Daoy (cell line): ENCODE measurements at places on chromosomes 5 and 9. TPM values are rescaled to one million over a fixed set of nuclear protein-coding genes. Genes with fewer than 3 reads are reported as not detected.

DNA sequence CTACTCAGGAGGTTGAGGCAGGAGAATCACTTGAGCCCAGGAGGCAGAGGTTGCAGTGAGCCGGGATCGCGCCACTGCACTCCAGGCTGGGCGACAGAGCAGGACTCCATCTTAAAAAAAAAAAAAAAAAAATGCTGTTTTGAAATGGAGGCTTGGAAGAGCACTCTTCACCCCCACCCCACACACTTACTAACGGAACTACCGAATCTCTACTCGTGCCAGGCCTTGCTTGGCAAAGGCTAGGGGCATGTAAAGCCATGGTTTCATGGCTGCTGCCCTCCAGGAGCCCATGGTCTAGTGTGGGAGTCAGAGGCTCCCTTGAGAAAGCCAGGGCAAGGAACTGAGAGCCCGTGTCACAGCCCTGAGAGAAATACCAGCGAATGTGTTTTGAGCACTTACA is 21.3 kb downstream of the PCDHGC5 start:
- no peak for DNase-seq

The DAB2 gene
- 8.3 and 10.3 TPM in 2 replicates for total RNA-seq

DNA sequence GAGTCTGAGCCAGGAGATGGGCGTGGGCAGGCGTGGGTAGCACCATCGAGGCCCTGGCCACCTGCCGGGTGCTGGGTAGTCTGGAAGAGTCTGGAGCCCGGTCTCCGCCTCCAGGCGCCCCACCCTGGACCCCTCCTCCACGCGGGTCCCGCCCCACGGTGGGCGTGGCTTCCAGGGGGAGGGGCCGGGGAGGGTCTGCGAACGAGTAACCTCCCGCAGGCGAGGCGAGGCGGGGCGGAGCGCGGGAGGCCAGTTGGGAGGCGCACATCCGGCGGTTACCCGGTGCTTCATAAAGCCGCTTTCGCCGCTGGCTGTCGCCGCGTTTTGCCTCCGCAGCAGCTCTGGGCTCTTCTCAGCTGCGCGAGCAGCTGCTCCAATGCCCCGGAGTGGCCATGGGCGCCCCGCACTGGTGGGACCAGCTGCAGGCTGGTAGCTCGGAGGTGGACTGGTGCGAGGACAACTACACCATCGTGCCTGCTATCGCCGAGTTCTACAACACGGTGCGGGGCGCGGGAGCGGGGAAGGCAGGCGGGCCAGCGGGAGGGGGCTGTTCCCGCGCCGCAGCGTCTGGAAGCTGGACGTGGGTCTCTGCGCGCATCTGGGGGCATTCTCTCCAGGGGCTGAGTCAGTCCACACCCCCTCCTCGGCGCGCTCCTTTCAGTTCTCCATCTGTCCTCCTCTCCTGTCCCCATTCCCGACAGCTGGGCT is at the start of gene ACER2:
Gene ACER2, plus strand, starts transcription at position 317 of the 708 bp plus-strand sequence. Its CDS starts 76 bp downstream, at position 393.
- peak; percentile 90 for DNase-seq

DNA sequence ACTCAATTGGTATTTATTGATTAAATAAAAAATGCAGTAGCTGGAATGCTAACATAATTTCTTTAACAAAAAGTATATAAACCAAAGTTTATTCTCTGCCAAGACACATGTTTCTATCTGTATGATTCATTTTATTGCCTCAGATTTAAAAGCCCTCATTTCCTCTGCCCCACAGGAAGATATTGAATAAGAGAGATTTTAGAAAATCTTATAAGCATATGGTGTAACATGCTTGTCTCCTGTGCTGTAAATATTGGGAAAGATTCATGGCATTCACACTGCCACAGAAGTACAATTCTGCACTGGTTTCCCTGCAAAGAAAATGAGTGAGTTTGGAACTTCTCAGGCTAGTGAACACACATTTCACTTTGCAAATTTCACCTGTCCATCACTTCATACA is 134.9 kb upstream of the FBXL7 start:
- DNase-seq = no peak

GRCh38 chr5:98454407-98454806 is 319.1 kb upstream of the RGMB start:
- DNase-seq = no peak

- no peak for DNase-seq
These were observed 27.6 kb upstream of the ECM2 start for GRCh38 chr9:92563116-92564100.

- peak; percentile 85 for DNase-seq
These were observed 480.0 kb upstream of the PAPPA start for GRCh38 chr9:115673599-115673998.

The CCDC180 gene
- 1.3 and 1.9 TPM in 2 replicates for total RNA-seq

The GPX8 gene
- total RNA-seq = 126 and 136 TPM in 2 replicates

DNA sequence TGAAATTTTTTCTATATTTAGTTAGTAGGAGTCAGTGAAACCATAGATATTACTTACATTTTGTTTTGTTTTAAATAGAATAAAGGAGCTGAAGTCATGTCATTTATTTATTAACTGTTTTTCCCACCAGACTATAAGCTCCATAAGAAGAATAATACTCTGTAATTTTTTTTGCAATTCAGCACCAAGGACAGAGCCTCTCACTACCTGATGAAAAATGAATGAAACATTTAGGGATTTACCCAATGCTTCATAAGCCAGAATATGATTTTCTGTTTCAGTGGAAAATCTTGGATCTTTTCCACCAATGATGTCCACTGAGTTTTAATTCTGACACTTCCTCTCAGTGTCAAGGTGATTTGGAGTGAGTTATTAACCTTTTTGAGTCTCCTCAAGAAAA is 624.9 kb upstream of the GRAMD2B start:
- DNase-seq = peak; percentile 25

DNA sequence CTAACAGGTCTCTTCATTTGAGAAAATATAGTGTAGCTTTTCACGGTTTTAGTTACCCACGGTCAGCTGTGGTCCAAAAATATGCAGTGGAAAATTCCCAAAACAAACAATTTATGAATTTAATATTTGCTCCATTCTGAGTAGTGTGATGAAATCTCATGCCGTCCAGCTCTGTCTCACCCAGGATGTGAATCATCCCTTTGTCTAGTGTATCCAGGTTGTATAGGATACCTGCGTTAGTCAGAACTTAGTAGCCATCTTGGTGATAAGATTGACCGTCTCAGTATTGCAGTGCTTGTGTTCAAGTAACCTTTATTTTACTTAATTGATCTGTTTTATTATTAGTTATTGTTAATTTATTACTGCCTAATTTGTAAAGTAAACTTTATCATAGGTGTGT is 41.1 kb downstream of the NDUFS4 start:
- peak; percentile 30 for DNase-seq

The SEC61B gene
- 152 and 173 TPM in 2 replicates for total RNA-seq

DNA sequence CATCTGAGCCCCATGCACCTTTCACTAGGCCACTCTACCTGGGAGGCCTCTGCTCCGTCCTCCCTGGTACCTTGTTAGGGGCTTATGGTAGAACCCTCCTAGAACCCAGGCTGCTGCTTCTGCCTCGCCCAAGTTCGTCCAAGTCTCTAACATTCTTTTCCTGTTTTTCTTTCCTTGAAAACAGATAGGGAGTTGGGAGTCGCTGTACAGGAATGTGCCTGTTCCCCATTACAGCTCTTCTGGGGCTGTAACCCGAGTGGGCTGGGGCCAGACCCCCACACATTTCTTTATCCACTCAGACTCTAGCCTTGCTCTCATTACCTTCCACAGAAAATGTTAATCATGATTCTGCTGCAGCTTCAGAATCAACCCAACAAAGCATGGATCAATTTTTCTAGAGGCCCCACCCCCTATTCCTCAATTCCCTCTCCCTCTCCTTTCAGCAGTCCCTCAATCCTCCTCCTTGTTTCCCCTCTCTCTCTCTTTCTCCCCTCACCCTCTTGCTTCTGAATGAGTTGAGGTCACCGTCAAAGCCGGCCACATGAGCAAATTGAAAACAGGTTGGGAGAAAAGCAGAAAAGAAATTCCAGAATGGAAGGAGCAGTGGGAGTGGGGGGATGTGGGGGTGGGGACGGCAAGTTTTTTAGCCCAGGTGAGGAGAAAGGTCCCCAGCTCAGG is 193.8 kb upstream of the TRIM32 start:
- DNase-seq = peak; percentile 27

The STKLD1 gene
- total RNA-seq = 0.17 and 1.6 TPM in 2 replicates

The RGMB gene
- 12.5 and 17.9 TPM in 2 replicates for total RNA-seq

- DNase-seq = no peak
These were observed 146.1 kb upstream of the ZNF462 start for GRCh38 chr9:106716820-106717219.

DNA sequence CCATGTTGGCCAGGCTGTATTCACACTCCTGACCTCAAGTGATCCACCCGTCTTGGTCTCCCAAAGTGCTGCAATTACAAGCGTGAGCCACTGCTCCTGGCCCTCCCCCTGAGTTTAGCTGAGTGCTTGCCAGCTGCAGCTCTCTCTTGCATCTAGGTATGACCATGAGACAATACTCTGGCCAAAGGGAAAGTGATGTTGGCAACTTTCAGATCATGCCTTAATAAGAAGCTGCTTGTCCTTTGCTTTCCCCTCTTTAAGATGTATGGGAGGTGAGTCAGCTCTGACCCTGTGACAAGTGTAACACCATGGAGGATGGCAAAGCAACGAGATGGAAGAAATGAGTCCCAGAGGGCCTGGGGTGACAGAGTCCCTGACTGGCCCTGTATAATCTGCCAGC is 18.7 kb upstream of the DCAF12 start:
- peak; percentile 20 for DNase-seq

The KCNN2 gene
- 0.51 TPM in 1 of 2 replicates, not detected in the other for total RNA-seq

DNA sequence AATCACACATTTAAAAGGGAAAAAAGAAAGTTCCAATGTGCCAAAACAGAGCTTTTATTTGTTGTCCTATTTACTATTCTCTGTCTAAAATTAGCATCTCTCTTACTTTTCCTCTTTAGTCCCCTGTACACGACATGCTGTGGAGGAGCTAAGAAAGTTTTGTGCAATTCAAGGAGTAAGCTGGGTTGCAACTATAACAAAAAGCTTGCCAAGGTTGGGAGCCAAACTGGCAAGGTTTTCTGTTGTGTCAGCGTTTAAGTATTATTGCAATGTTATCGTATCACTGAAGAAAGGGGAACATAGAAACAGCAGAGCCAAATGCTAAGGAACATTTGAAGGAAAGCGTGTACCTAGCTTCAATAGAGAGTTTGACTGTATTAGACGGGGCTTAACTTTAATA is 680.8 kb downstream of the CETN3 start:
- no peak for DNase-seq

The CFAP157 gene
- total RNA-seq = not detected in 2 replicates

DNA sequence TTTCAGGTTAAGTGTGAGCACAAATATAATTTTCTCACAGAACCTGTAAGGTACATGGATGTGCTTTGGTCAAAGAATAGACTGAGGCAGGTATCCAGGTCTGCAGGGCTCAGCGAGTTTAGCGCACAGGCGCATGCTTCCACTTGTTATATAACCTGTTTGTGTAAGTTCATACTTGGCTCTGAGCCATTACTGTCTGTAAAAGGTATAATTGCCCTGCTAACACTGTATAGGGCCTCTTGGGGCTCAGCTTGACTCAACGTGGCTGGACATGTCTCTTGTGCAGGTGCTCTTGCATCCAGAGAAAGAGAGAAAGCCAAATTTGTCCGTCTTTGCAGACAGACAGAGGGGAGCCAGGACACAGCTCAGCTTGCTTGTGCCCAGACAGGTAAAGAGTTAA is 759.6 kb downstream of the MTRR start:
- DNase-seq = no peak

- no peak for DNase-seq
These were observed 9.1 kb downstream of the PDE6A start for GRCh38 chr5:149935431-149935901.

The S1PR3 gene
- 13.1 and 13.7 TPM in 2 replicates for total RNA-seq

GRCh38 chr9:30522486-30522885 is 1862.0 kb upstream of the ACO1 start:
- DNase-seq = no peak

The LCN6 gene
- total RNA-seq = not detected in 2 replicates

DNA sequence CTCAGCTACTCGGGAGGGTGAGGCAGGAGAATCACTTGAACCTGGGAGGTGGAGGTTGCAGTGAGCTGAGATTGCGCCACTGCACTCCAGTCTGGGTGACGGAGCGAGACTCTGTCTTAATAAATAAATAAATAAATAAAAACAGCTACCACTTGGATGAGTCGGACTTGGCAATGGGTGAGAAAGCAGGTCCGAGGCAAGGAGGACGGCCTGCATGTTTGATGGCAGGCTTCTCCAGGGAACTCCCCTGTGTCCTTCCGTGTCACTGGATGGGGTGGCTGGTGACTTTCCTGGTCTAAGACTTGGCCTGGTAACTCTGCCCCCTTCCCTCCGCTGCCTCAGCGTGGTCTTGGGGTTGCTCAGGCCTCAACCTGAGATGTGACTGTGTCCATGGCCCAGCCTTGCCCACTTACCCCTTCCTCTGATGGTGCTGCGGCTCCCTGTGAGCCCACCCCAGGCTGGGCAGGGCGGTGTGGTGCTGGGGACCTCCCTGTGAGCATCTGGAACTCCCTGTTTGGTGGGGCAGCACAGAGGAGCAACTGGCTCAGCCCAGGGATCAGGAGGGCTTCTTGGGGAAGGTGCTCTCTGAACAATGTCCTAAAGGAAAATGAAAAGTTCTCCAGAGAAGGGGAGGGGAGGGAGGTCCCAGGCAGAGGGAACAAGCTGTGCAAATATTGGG is 62.5 kb upstream of the PSD2 start:
- DNase-seq = no peak

GRCh38 chr5:173963867-173964441 is 25.0 kb upstream of the C5orf47 start:
- peak; percentile 73 for DNase-seq

DNA sequence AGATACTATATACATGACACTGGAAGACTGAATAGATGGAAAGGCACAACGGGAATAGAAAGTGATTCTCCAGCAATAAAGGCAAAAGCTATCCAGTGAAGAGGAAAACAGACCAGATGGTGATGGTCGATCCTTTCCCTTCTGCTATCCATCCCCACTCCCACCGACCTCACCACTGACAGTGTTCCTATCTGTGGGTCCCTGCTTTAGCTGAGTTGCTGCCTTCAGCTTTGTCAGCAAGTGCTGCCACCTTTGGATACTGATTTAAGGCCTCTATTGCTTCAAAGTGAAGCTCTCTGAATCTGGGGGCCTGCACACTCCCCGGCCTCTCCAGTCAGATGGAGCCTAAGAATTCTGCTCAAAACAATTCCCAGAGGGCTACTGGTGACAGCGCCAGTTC is 32.3 kb downstream of the EPB41L4A start:
- no peak for DNase-seq

DNA sequence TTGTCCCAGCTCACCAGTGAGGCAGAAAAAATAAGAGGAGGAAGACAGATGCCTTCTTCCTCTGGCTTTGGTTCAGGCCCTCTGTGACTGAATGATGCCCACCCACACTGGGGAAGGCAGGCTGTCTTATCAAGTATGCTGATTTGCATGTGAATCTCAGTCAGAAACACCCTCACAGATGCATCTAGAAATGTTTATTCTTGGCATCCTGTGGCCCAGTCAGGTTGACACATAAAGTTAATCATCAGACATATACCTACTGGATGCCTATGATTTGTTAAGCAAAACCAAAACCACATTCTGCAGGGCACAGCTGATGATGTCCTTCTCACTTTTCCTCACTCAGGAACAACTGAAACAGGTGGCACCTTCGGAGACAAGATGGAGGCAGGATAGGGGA is 243.4 kb upstream of the KCNN2 start:
- DNase-seq = no peak

DNA sequence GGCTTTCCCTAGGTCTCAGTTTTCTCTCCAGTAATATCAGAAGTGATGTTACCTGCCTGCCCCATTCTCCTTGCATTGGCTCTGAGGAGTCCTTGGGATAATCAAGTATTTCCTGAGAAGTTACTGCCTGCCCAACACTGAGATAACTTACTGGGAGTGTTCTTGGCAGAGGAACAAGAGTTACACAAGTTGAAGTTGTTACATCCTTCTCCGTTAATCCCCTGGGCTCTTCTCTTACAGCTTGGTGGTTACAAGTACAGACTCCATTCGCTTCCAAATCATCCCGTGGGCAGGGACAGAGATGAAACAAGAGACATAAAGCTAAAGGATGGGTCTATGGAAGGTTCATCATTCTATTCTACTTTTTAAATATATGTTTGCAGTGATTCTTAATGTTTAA is 74.1 kb upstream of the SAP30L start:
- peak; percentile 57 for DNase-seq
